ENCODE measurements at places on chromosomes 3 and 15.

DNA sequence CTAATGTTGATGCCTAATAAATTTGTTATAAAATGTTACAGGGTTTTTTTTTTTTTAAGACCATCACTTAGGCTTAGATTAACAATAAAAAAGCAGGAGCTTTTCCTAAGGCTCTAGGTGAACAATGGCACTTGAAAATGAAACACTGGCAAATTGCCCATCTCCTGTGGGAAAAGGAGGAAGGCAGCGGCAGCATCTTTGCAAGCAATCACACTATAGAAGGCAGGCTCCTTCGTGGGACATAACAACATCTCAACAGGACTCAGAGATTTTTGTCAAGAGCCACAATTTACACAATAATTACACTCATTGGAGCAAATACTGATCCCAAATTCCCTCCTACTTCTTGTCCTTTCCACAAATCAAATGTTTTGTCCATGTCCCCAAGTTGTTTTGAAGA is 646.7 kb downstream of the ROBO2 start:
- no peak for DNase-seq

GRCh38 chr15:39851500-39852092 is 68.5 kb downstream of the GPR176 start:
- DNase-seq, result no peak

- DNase-seq, result no peak
Observed at GRCh38 chr3:37139567-37140052, 34.8 kb downstream of the LRRFIP2 start.

- no peak for DNase-seq
Observed at GRCh38 chr3:144663456-144664436, 692.1 kb downstream of the DIPK2A start.

GRCh38 chr15:29141308-29142128 is 128.1 kb downstream of the NSMCE3 start:
- no peak for DNase-seq

GRCh38 chr15:73239564-73240215 is 129.1 kb downstream of the HCN4 start:
- no peak for DNase-seq

DNA sequence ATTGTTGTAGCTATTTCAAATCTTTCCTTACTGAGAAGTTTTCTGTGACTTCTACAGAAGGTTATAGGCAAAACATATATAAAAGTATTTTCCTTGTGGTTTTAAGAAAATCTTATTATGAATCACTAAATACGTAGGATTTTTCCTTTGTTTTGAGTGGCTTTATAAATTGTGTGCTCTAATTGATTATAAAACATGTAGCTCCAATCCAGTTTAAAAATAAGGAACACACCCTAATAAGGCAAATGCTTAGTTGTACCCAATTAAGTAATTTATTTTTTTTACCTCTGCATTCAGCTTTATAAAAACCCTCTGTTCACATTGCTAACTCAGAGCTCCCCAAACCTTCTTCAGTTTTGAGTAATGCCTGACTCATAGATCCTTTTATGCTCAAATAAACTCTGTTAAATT is 408.0 kb downstream of the NAALADL2 start:
- DNase-seq, result no peak

DNA sequence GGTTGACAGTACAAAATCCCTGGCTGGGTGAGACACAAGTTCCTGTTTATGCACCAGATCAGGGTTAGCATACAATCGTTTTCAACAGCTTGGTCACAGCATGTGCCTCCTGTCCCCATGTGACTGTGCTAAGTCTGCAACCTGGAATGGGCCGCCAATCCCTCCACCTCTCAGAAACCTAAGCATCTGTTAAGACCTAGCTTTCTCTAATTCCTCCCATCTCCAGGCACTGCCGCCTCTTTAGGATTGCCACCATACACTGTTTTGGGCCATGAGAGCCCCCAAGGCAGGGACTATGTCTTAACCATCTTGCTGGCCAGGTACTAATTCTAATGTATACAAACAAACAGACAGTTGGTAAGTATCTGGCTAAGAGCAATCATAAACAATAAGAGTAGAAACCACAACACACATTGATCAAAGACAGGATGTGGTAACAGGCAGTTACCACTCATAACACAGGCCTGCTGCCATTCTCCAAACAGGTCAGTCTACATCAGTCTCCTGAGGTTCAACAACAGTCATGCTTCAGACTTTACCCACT is 25.6 kb downstream of the SEC22C start:
- DNase-seq, result no peak

- no peak for DNase-seq
Observed at GRCh38 chr3:53865732-53866499, 16.0 kb downstream of the ACTR8 start.

GRCh38 chr3:144112437-144112836 is 140.8 kb downstream of the DIPK2A start:
- no peak for DNase-seq

GRCh38 chr15:50562735-50563640 is 16.5 kb upstream of the USP50 start:
- no peak for DNase-seq
